ENCODE measurements at places on chromosomes 12 and 14.
A peak's percentile ranks its signal among the peaks of the same experiment; 100 is the strongest.

GRCh38 chr12:100058482-100059029 is 73.8 kb upstream of the ANKS1B start:
- no peak for DNase-seq

GRCh38 chr14:30725763-30726162 is 103.6 kb downstream of the SCFD1 start:
- no peak for DNase-seq

DNA sequence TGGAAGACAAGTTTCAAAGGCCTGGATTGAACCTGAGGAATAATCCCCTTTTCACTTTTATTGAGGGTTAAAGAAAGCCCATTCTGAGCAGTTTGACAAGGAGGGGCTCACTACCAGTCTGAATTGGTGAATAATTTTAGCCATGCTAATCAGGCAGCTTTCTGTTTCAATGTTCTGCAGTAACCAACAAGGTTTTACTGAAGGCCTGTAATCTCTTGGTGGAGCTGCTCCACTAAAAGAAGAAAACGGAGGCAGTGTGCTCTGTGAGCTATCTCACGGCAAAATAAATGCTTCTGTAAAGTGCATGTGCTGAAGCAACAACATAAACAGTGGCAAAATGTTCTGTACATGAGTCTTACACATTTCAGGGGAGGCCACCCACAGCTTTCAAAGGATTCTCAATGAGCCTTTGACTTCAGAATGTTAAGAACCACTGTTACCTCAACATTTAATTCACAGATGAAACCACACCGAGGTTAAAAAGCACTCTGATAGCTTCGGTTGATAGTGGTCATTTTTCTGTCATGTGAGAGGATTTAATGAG is 111.2 kb downstream of the LRIG3 start:
- DNase-seq, result no peak

GRCh38 chr14:24418492-24418873 is 11.0 kb downstream of the CBLN3 start:
- no peak for DNase-seq

DNA sequence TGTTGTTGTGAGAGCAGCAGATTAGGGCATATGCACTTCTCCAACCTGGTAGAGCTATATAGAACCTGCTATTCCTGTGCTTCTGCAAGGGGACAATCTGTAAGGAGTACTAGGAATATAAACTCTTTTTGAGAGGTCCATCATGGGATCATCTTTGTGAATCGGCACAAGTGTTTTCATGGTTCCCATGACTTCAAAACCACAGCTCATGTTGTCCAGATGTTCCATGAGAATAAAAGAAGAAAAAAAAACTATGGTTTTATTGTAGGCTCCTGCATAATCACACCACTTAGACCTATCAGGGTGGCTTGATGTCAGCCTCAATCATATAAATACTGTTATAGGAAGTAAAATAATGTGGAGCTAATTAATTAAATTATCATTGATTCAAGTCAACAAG is 311.4 kb upstream of the ATP2B1 start:
- no peak for DNase-seq

- no peak for DNase-seq
Observed at GRCh38 chr12:59446116-59446515, 149.7 kb upstream of the SLC16A7 start.

DNA sequence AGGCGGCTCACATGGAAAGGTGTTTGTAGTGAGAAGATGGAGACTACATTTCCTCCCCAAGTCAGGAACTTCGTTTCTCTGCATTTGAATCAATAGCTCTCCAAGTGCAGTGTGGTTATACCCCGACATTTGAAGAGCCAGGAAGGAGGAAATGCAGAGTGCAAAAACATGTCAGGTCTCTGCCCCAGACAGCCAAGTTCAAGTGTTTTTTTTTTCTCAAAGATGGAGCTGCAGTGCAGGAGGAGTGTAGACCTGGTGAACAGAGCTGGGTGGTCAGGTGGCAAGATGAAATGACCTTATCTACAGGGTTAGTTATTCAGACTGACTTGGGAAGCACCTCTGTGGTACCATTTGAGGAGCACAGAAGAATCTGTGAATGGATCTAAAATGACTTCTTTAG is 21.3 kb downstream of the MLXIP start:
- no peak for DNase-seq

DNA sequence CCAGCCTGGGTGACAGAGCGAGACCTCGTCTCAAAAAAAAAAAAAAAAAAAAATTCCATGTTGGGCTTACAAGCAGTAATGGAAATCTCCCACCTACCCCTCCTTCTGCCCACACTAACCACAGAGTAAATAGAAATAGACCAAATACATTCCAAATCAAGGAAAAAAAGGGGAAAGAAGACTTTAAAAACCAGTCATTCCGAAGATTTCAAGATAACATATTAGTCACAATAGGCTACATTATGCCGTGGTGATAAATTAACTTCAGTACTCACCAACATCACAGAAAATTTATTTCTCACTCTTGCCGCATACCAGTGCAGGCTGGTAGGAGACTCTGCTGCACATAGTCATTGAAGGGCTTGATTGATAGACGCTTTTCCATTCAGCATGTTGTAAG is 15.5 kb upstream of the ETV6 start:
- DNase-seq, result no peak

GRCh38 chr12:77062846-77063461 is 2.4 kb downstream of the E2F7 start:
- DNase-seq, result no peak

DNA sequence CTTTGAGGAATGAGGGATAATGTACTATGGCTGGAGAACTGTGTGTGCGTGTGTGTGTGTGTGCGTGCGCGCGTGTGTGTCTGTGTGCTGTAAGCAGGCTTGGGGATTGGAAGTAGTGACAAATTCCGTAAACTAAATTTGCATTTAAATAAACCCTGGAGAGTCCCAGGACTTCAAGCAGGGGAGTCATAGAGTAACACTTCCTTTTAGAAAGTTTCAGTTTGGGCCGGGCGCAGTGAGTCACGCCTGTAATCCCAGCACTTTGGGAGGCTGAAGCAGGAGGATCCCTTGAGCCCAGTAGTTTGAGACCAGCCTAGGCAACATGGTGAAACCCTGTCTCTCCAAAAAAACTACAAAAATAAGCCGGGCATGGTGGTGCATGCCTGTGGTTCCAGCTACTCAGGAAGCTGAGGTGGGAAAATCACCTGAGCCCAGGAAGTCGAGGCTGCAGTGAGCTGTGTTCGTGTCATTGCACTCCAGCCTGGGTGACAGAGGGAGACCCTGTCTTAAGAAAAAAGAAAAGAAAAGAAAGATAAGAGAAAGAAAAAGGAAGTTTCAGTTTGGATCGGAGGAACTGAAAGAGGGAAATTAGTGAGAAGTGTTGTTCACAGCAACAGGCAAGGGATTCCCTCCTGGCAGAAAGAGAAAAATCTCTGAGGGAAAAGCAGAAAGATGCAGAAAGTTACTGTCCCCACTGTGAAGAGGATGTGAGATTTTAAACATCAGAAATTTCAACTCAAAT is 222.7 kb upstream of the SOX5 start:
- no peak for DNase-seq

DNA sequence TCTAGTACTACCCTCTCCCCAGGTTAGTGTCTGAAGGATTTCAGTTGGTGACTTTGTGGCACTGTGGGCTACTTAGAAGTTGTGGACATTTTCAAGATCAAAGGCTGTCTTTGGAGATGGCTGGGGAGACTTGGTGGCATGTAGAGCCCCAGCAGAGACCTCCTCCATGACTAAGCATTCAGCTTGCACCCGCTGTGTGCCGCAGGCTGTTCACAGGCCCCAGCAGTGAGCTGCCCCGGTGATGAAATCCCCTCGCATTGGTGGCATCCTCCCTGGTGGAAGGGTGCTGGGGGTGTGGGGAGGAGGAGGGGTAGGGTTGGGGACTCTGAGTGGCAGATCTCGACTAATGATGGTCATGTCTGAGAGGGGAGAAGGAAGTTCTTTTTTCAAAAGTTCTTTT is 173.9 kb downstream of the TSPAN9 start:
- no peak for DNase-seq

- no peak for DNase-seq
Observed at GRCh38 chr14:68295316-68295816, 475.8 kb downstream of the RAD51B start.

GRCh38 chr14:22819151-22819988 is 4.1 kb upstream of the SLC7A7 start:
- DNase-seq, result peak; percentile 85

DNA sequence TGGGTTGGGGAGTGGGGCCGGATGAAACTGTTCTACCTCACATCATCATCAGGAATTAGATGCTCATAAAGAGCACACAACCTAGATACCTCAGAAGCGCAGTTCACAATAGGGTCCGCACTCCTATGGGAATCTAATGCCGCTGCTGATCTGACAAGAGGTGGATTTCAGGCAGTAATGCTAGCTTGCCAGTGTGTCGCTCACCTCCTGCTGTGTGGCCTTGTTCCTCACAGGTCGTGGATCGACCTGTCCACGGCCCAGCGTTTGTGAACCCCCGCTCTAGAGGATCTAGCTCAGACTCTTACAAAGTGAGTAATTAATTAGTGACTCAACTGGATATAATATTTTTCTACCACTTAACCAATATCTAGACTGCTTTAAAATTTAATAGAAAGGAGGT is 5.8 kb downstream of the PPP1R12A start:
- DNase-seq, result no peak

DNA sequence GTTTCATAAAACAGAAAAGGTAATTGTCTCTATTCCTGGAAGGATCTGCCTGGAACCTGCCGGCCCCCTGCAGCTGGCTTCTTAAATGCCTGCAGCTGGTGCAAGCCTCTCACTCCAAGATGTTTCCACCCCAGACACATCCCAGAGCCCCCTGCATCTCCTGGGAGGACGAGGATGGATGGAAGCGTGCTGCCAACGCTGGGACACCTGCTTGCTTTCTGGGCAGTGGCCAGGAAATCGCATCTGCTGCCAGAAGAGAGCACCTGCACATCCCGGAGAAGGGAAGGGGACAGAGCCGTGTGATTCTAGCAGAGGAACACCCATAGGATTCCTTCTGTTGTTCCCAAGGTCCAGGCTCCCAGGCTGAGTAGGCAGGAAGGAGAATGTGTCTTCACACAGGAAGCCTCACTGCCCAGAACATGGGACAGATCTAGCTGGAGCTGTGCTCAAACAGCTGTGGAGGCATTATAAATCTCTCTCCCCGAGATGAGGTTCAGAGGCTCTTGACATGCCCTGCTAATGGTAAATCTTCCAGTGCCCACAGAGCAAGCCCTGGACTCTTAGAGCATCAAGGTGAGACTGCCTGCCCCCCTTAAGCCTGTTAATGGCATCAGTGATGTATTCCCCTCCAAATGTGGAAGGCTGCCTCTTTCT is 138.8 kb upstream of the MAP1LC3B2 start:
- no peak for DNase-seq

GRCh38 chr12:3071107-3071506 is 6.1 kb upstream of the TSPAN9 start:
- DNase-seq, result no peak

DNA sequence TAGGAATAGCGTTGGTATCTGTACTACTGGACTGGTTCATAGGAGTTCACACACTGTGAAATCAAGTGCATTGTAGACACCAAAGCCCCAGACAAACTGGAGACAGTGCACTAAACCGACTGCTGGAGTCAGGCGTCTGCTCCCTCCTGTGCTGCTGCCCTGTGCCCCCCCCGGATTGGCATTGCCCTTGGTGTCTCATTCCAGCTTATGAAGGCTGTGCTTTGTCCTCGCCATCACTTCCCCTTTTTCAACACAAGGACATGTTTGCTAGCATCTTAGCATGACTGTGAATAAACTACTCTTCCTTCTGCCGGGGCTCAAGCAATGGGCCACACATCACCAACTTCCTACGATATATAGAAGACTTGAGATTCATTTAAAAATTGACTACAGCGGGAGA is 84.0 kb downstream of the TMCC3 start:
- DNase-seq, result no peak

DNA sequence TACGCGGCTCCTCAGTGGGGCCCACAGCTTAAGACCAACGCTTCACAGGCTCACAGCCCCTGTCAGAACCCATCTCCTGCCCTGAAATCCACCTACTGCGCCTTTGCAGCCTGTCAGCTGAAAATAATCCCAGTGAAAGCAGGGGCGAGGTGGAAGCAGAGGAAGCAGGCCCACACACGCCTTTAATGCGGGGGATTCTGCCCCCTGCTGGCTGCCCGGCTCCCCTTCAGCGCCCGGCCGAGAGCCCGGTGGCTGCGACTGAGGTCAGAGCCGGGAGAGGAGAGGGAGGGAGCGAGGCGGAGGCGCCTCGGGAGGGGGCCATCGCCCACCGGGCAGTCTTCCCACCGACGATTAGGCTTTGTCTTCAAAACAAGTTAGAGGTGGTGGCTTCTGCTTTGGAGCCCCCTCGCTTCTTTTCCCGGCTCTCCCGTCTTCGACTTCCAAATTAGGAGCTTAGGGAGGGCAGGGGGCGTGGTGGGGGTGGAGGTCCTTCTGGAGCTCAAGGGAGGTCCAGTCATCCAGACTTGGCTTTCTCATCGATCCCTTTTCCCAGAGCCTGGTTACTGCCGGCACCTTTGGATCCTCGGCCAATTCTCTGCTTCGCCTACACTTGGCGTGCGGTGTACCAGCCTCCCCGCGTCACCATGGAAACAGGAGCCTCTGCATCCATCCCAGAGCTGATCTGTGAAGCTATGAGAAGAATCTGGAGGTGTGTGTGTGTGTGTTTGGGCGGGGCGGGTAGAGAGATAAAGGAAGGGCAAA is 25.2 kb upstream of the RND1 start:
- DNase-seq, result peak; percentile 53

GRCh38 chr12:116104167-116104767 is 173.2 kb downstream of the MED13L start:
- DNase-seq, result no peak

DNA sequence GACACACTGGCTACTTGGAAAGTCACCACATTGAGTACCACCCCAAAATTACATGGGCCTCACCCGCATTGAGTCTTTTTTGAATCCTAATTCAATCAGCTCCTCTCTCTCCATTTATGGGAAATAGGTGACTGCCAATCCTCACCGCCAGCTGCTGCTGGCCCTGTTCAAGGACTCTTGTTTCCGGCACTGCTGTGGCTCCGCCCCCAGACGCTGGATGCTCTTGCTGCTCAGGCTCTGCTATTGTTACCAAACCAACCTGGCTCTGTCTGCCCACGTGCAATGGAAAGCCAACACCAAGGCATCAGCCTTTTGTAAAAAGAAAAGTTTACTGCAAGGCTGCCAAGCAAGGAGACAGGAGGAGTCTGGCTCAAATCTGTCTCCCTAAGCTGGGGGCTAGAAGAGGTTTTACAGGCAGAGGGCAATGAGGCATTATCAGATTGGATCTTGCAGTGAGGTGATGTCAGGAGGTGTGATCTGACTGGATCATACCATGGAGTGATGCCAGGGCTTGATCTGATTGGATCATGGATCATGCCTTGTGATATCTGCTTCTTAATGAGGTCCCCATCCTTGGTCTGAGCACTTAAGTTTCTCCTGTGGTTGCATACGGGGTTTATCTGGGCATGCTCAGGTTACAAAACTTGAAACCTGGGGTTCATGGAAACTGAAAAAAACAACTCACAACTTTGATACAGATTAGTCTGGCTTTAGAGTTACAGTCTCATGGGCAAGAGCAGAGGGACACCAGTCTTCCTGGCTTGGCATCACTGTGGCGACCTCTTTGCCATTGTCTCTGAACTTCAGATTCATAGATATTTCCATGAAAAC is 117.1 kb upstream of the SLC35F4 start:
- DNase-seq, result no peak
